ENCODE measurements at places on chromosomes 1 and 21. TPM values are rescaled to one million over a fixed set of nuclear protein-coding genes. Genes with fewer than 3 reads are reported as not detected.

GRCh38 chr1:44108241-44108640, 10.4 kb upstream of the KLF17 start:
- no peak for DNase-seq

GRCh38 chr21:29151931-29152330, 21.5 kb downstream of the MAP3K7CL start:
- DNase-seq: no peak

GRCh38 chr1:242802973-242803372, 278.5 kb upstream of the PLD5 start:
- no peak for DNase-seq

GRCh38 chr1:20742671-20743070, 10.2 kb upstream of the SH2D5 start:
- DNase-seq: no peak

DNA sequence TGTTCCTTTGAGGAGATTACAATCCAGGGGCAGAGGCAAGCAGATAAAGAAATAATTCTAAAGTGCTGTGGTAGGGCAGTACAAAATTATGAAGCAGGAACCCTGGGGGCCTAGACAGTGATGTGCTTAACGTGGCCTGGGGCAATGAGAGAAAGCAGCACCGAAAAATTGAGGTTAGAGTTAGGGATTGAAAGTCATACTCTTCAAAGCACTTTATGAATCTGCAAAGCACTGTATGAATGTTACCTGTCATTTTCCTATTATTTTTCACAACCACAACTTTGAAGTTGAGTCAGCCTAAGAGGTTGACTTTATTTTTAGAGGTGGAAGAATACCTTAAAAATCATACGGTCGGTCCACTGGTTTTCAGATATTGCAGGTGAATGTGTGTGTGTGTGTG, 183.4 kb upstream of the NFIA start:
- DNase-seq: peak; percentile 22

GRCh38 chr1:209672705-209673630, 2.2 kb upstream of the G0S2 start:
- DNase-seq: peak; percentile 64

The S100A3 gene
- not detected for total RNA-seq
